ENCODE measurements at places on chromosomes 11 and 22.

DNA sequence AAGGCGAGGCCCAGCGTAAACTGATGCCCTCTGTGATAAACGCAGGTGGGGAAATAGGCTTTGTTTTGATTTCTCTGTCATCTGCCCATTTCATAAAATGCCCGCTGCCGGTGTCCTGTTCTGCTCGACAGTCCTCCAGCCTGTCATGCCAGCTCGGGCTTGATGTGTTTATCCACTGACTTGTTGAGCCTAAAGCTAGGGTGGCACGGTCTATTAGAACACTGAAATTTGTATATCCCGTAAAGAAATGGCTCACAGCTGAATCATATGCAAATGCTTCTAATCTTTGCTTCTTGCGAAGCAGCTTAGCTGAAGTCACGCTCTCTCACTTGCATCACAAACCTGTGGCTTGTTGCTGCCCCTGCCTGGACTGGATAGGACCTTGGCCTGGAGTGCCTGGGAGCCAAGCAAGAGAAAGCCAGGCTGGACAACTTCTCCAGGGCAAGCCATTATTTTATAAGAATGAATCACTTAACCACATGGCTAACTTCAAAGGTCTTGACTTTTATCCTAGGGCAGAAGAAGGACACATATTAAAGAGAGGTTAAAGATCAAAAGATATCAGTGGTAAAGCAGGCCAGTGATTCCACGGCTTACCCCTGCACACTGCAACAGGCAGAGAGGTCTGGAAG lies 33.1 kb downstream of the EHF start:
- no peak for DNase-seq

DNA sequence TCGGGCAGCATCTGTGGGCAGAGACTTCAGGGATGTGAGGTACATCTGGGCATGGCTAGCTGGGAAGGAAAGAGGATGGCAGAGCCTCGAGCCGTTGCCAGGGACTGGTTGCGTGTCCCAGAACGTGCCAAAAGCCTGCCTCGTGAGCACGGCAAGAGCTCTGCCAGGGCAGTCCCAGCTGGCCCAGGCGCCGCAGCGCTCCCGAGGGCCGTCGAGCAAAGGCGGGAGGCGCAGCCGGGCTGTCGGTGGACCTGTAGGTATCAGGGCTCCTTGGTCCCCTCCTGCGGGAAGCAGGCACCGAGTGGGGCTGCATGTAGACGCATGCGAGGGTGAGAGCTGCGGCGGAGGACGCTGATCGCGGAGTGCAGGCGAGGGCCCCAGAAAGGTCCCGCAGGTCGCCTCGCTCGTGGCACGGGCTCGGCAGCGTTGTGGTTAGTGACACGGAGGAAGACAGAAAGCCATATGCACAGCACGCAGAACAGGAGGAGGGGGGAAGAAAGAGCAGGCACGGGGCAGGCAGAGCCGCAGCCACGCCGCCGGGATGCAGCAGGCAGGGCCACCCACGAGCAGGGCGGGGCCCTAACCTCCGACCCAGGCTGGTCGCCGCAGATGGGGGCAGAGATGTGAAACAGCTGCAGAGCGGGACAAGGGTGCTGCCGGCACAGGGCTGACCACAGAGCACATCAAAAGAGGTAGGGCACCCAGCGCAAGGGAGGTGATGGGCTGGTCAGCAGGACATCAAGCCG lies 18.0 kb downstream of the LSP1 start:
- no peak for DNase-seq

DNA sequence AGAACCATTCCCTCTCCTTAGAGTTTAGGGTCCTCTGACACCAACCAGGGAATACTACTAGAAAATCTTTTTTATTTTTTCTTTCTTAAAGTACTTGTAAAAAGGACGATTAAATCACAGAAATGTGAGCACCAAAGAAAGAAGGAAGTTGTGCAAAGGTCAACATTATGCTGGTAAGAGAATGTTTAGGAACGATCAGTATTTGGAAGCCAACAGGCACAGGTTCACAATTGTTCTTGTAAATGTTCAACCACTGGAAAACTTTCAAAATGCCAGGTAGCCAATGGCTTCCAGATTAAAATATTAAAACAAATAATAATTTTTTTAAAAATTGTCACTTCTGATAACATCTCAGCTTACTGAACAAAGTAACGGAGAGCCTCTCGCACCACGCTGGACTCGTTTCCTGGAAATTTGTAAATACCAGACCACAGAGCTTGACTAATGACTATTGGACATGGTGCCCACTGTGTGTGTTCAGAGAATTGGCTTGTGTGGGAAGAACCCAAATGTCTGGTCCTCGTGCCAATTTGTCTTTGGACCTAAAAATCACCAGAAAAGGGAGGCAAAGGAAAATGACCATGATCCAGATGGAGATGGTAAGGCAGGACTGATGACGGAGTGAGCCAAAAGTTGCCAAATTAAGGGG lies 20.8 kb downstream of the COMMD9 start:
- no peak for DNase-seq

GRCh38 chr11:107257710-107258109 lies 199.9 kb downstream of the CWF19L2 start:
- DNase-seq = no peak

DNA sequence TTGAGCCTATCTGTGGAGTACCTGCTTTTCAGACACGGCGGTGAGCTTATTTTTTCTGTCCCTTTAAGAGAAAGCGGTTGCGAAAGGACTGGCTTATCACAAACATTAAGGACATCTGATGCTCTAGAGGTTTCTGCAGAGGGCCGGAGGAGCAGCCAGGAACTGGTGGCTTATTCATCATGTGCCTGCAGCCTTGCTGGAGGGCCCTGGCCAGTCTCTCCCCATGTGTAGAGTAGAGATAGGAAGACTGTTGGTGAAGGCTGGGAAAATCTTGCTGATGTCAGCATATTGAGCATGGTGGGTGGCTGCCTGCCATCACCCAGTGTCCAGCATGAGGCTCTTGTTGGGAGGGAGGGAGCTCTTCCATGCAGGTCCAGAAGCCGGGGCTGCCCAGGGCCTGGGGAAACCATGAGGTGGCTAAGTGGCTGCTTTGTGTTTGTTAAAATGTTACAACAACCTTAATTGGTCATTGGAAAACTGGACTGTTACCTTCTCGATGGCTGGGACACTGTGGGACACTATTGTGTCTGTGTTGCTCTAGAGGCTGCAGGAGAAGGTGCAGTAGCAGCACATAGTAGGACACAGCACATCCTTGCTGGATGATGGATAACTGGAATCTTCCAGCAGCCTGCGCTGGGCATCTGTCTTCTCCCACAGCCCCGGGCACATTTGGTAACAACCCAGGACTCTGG lies 54.3 kb downstream of the TSPAN18 start:
- DNase-seq = no peak
